ENCODE measurements at places on chromosomes 7 and 10.

DNA sequence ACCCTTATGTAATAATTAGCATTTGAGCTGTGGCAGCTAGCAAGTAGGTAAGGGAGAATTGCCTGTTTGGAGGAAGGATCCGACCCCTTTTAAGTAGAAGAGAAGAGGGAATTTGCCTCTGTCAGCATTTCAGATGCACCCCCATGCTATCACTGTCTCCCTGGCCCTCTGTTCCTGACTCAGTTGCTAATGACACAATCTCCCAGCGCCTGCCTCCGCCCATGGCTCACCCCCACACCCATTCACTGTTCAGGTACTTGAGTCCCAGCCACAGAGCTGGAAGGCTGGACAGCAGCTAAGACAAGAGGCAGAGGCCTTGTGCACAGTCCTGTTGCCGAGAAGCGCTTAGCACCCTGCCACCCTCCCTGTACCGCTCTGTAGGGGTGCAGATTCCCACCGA is 512.3 kb upstream of the GALNT17 start:
- no peak for DNase-seq

DNA sequence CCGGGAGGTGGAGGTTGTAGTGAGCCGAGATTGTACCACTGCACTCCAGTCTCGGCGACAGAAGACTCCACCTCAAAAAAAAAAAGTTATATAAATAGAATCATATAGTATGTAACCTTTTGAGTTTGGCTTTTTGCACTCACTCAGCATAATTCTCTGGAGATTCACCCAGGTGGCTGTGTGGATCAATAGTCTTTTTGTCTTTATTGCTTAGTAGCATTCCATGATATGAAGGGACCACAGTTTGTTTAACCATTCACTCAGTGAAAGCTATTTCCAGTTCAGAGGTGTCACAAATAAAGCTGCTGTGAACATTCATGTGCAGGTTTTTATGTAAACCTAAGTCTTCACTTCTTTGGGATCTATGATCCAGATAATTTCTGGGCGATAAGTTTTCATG is 167.7 kb downstream of the PKD1L1 start:
- no peak for DNase-seq

GRCh38 chr10:70145166-70145665 is 1.3 kb downstream of the TYSND1 start:
- DNase-seq: no peak

GRCh38 chr10:91796331-91797047 is 1.7 kb upstream of the TNKS2 start:
- DNase-seq: no peak

DNA sequence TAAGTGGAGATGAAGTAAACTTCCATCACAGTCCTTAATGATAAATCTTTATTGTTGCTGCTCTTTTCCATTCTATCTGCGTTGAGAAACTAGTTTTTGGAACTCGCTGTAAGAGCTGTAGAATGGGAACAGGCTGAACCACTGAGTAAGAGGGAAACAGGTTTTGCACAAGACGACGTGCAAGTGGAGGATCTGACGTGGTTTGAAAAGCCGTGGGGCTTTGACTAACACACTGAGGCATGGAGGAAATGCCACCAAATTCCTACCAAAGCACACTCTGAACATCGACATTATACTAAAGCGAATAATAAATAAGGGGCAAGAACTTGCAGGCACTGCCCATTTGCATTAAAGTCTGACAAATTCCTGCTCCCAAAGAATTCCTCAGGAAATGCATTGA is 160.6 kb downstream of the KLF6 start:
- no peak for DNase-seq

DNA sequence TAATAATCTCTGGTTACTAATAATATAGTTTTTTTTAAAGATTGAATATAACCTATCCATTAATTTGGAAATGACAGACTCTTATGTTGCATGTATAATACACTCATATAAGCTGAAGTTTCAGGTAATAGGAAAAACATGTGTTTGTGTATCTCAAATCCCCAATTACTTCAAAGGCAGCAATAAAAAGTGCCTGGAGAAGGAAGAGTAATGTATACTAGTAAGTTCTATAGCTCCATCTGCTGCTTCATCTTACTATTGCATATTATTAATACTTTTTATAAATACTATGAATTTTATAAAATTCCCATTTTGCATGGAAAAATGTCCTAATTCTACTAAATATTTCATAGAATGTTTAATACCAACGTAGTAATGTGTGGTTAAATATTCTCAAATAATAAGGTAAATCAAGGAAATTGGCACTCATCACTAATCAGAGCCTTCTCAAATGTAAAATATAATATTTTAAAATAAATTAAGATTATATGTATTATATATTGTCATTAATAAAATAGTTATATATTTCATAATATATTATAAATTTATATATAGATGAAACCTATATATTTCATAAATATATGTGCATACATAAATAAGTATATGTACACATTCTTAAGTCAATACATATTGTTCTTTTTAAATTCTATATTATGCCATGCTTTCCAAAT is 311.9 kb downstream of the HGF start:
- DNase-seq: no peak

- DNase-seq: no peak
These were observed 12.0 kb downstream of the IFRD1 start for GRCh38 chr7:112462236-112462635.

DNA sequence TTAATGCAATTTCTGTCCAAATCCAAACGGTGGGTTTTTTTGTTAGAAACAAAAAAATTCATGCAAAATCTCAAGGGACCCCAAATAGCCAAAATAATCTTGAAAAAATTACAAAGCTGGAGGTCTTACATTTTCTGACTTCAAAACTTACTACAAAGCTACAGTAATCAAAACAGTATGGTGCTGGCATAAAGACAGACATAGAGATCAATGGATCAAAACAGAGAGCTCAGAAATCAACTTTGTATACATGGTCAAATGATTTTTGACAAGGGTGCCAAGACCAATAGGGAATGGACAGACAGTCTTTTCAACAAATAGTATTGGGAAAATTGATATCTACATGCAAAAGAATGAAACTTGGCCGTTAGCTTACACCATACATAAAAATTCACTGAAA is 21.7 kb upstream of the CYP3A4 start:
- no peak for DNase-seq

GRCh38 chr10:22339761-22340328 is 5.5 kb upstream of the SPAG6 start:
- DNase-seq: no peak

DNA sequence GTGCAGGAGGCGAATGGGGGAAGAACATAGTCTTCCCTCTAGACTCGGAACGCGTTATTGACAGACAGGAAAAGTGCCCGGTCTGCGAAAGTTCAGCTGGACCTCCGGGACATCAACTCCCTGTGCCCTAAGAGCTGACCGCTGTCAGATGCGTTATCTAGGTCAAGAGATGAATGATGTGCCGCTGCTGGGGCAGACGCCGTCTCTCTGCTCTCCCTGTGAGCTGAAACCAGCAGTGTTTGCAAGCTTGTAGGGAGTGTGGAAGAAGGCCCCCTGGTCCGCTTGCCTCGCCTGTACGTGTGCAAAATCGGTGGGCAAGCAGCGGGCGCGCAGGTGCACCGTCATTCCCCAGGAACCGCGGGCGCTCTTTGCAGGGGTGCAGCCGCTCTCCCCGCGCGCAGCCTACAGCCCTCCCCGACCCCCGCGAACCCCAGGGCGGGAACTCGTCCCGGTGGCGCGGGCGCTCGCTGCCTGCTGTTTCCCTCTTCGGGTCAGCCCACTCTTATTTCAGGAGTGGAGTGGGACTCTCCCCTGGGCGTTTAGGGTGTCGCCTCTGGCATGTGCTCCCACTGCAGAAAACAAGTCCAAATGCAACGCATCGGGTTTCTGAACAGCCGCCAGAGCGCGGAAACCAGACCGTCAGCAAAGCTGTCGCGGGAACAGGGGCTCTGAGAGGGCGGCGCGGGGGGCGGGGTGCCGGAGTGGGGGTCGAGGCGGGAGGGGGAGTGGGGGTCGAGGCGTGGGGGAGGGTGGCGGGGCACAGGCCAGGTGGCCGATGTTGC is 1.8 kb upstream of the PFKFB3 start:
- no peak for DNase-seq

GRCh38 chr7:153576096-153576495 is 476.1 kb upstream of the DPP6 start:
- DNase-seq: no peak

DNA sequence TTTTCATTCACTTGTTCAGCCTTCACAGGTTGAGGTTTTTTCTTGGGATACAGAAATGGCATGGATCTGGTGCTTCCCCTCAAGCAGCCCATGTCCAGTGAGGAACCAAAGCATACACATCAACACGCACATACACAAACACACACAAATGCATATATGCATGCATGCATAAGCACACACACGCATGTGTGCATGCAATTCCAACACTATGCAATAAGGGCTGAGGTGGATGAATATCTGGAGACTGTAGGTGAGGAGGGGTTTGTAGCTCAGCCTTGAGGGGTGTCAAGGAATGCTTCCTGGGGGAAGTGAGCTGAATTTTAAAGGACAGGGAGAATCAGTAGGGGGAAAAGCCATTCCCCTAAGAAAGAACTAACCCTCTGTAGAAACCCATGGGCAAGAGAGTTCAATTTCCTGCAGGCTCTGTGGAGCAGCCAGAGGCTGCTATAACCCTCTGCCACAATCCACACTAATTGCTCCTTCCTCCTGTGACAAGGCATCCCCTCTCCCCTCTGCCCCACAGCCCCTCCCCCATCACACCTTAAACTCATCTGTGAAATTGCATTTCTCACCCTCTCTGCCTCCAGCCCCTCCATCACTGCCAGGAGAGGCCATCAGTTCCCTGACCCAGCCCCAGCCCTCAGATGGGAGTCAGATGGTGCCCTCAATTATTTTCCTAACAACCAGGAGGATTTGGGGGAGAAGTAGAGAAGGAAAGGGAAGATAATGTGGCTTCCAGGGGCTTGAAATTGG is 316.4 kb downstream of the RPS24 start:
- DNase-seq: no peak

GRCh38 chr7:57398548-57398947 is 51.4 kb upstream of the ZNF716 start:
- no peak for DNase-seq

GRCh38 chr7:78601728-78602127 is 803.2 kb downstream of the PHTF2 start:
- no peak for DNase-seq
